ENCODE measurements at places on chromosomes 16 and 17. TPM values are rescaled to one million over a fixed set of nuclear protein-coding genes. Genes with fewer than 3 reads are reported as not detected.

DNA sequence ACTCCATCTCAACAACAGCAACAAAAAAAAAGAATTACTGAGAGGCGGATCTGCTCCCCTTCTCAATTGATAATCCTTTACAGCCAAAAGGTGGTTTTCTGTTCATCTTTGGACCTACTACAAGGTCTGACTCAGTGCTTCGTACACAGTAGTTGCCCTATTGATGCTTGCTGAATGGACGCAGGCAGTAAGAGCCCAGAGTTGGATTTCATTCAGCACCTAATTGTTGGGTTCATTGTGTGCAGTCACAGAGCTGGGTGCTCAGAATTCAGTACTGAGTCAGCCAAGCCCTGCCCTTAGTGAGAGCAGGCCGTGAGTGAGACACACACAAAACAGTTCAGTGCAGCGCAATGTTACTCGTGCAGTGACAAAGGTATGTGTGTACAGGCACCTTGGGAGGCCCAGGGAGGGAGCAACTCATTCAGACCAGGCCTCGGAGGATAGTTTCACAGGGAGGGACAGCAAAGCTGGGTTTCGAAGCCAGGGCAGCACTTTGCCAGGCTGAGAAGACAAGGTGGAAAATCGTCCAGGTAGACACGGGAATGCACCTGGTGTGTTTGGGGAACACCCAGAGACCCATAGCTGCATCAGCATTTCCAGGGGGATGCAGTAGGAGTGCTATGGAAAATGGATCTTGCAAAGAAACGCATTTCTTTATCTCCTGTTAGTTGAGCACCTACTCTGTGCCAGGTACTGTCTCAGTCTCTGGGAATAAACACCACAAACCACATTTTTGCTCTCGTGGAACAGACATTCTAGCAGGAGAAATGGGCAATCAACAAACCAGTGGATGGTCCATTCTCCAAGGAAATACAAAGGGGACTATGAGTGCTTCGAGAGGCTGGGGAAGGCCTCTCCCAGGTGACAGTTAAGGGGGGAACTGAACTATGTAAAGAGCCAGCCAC lies 18.1 kb upstream of the KRT17 start:
- H3K4me3 ChIP-seq = no peak overlapping the region
- H3K4me1 ChIP-seq = peaks cover 1% of the 10 kb centered on the region
- no peaks in the 10 kb centered on the region for H3K27me3 ChIP-seq

DNA sequence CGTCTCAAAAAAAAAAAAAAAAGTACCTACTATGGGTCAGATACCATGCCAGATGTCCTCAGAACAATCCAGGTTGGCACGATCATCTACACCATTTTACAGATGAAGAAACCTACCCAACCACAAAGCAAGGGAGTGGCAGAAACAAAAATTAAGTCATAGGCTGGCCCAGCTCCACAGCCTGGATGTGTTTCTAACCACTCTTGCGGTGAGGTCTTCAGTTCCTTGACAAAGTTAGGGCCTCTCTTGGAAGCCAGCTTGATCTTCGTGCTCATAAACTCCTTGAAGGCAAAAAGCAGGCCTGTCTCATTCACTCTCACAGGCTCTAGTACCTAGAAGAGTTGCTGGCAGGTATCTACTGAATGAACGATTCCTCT lies 6.2 kb downstream of the GGA2 start:
- H3K27me3 ChIP-seq = no peaks in the 10 kb centered on the region
- DNase-seq = no peak
- no peak overlapping the region for H3K4me3 ChIP-seq
- H3K4me1 ChIP-seq = peaks cover 9% of the 10 kb centered on the region
- H3K36me3 ChIP-seq = peaks cover 3% of the 10 kb centered on the region

GRCh38 chr16:49884033-49885015 lies 28.4 kb upstream of the ZNF423 start:
- no peaks in the 10 kb centered on the region for H3K27me3 ChIP-seq
- no peak overlapping the region for H3K27ac ChIP-seq
- peaks cover 11% of the 10 kb centered on the region for H3K4me1 ChIP-seq
- DNase-seq = no peak
- H3K36me3 ChIP-seq = no peaks in the 10 kb centered on the region

DNA sequence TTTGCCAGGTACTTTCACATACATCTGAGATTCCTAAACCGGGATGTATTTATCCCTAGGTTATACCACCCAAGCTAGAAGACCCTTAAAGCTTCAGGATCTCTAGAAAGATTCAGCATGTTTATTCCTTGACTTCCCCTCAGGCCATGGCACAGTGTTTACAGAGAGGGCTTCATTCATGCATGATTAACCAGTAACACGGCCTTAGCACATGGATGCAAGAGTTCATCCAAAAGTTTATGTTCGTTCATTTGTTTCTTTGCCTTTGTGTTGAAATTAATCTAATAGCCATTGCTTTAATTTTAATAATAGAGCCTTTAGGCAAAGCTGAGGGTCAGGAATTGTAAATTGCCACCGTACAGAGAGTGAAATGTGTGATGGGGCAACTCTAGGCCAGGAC lies 13.8 kb downstream of the PCTP start:
- H3K4me3 ChIP-seq = no peak overlapping the region
- no peak for DNase-seq
- no peak overlapping the region for H3K27ac ChIP-seq
- no peaks in the 10 kb centered on the region for H3K36me3 ChIP-seq

The CCL16 gene
- not detected for total RNA-seq

DNA sequence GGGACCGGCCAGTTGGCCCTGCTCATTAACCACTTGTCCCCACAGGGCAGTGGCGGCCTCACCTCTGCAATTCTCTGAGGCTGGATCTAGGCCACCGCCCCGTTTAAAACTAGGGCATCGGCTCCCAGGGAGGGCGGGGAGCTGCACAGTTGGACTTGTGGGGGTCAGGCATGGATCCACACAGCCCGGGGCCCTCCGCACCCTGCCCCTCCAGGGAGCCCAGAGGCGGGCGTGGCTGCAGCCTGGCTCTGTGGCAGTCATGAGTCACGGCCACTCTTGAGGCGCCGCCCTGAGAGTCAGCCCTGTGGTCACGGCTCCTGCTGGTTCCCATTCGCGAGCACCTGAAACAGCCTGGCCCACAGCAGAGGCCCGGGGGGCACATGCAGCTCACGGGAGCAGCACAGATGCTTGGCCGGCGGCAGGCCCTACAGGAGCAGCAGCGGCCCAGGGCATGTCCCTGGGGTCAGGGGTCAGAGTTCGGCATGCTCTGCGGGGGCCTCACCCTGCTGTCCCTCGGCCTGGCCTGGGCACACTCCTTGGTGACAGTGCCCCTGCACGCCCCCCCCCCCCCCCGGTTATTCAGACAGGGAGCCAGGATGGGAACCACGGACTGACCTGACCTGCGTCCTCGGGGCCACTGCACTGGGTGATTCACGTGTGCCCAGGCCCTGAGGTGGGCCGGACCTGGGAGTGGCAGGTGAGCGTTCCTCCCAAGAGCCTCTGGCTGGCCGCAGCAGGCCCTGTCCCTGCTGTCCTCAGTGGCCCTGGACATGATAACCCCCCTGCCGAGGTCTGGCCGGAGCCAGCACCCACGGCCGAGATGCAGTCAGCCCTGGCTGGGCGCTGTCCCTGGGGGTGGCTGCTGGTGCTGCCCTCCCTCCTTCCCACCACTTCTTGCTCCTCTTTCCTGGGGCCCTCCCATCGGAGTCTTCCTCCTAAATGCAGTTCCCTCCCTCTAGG lies 8.2 kb downstream of the CAPN15 start:
- no peaks in the 10 kb centered on the region for H3K27me3 ChIP-seq
- DNase-seq = no peak
- no peaks in the 10 kb centered on the region for H3K36me3 ChIP-seq
- no peak overlapping the region for H3K27ac ChIP-seq
- H3K4me3 ChIP-seq = no peak overlapping the region

DNA sequence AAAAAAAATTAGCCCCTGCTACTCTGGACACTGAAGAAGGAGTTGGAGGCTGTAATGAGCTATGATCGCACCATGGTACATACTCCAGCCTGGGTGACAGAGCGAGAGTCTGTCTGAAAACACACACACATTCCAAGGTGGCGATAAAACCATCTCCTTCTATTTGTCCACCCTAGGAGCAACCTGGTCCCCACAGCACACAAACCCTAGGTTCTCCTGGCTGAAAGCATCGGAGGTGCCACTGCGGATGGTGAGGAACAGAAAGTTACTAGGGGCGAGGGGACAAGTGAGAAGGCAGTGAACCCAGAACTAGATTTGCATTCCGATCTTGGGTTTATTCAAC lies 1.4 kb upstream of the ECI1 start:
- peaks cover 6% of the 10 kb centered on the region for H3K4me1 ChIP-seq
- H3K36me3 ChIP-seq = peaks cover 48% of the 10 kb centered on the region
- no peak for DNase-seq
- no peak overlapping the region for H3K27ac ChIP-seq
- H3K4me3 ChIP-seq = no peak overlapping the region

The MYH2 gene
- total RNA-seq = 9.0 TPM

The THAP11 gene
- total RNA-seq = 54.8 TPM

DNA sequence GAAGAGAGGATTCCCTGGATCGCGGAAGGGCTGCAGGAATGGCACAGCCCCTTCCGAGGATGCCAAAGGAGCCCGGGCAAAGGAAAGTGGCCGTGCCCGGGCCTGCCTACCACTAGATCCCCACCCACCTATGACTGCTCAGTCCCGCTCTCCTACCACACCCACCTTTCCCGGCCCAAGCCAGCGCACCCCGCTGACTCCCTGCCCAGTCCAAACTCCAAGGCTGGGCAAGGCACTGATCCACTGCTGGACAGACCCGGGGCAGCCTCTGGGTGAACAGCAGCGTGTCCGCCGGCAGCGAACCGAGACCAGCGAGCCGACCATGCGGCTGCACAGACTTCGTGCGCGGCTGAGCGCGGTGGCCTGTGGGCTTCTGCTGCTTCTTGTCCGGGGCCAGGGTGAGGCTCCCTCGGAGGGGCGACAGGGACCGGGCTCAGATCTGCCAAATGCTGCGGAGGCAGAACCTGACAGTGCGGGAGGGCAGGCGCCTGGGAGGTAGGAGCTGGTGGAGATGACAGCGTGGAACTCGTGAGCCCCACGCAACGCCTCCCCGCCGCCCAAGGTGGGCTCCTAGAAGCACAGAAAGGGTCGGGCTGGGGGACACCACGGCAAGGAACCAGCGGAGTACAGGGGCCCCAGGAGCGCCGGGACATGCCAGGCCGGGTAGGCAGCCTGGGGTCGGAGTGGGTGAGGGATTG lies at the start of gene CES2:
TSS of gene CES2 (plus strand) at position 203 of the 698 bp plus-strand sequence. CDS start at position 323, 120 bp downstream.
- peaks cover 9% of the 10 kb centered on the region for H3K27me3 ChIP-seq
- no peak for DNase-seq
- H3K4me3 ChIP-seq = peak within 1 kb of the TSS; percentile 92
- H3K27ac ChIP-seq = no peak within 1 kb of the TSS

DNA sequence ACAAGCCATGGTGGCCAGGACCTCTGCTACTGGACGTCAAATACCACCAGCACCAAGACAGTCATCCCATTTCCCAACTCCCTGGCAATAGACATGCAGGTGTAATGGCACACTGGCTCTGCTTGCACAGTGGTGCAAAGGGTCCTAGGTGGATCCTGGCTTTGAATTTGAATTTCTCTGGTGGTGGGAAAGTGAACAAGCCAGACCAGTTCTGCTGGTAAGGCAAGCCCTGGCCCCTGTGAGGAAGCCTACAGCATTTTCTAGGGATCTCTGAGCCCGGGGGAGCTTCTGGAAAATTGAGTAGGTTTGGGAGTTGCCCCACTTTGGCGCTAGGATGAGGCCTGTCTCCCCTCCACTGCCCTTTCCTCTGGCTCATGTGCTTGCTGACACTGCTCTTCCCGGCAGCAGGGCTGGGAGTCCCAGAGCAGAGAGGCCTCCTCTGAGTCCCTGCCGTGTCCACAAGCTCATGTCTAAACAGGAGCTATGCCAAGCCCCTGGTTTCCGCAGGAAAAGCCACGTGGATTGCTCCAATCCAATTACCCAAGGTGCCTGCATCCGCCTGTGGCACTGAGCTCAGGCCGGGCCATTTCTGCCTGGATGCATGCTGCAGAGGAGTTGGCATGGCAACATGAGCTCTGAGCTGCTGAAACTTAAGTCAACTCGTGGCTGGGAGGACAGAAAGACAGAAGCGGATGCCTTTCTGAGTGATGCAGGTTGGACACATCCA lies 67.0 kb downstream of the PRMT7 start:
- H3K27ac ChIP-seq = no peak overlapping the region
- no peaks in the 10 kb centered on the region for H3K27me3 ChIP-seq
- DNase-seq = no peak
- no peaks in the 10 kb centered on the region for H3K36me3 ChIP-seq

- no peaks in the 10 kb centered on the region for H3K27me3 ChIP-seq
- no peak overlapping the region for H3K4me3 ChIP-seq
- H3K4me1 ChIP-seq = peaks cover 3% of the 10 kb centered on the region
- no peak for DNase-seq
- H3K27ac ChIP-seq = no peak overlapping the region
Measured at GRCh38 chr16:68434624-68435210, 13.6 kb downstream of the SMPD3 start.

DNA sequence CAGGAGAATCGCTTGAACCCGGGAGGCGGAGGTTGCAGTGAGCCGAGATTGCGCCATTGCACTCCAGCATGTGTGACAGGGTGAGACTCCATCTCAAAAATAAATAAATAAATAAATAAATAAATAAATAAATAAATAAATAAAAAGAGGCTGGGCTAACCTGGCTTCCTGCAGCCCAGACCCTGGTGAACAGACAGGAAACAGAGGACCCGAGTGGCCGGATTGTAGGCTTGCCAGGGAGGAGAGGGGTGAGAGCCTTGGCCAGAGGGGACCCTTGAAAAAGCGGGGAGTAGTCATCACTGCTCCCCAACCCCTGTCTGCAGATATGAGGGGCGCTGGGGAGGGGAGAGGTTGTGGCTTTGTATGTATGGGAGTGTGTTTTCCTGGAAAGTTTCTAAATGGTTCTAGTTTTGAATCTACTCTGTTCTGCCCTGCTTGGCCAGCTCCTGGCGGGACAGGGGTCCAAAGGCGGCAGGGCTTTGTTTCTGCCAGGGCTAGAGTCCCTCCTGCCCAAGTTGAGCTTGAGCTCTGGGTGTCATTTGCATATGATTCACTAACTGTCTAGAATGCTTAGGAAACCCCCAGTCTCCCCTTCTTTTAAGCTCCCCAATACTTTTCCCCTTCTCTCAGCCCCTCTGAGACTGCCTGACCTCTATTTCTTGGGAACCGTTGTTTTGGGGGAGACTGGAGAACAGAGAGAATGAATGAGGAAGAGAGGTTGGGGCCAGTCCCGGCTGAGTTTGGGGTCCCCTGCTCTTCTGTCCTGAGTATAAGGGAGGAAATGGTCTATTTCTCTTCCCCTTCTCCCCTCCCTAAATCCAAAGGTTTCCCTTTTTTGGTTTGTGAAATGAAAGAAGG lies 16.4 kb downstream of the RARA start:
- no peaks in the 10 kb centered on the region for H3K27me3 ChIP-seq
- no peak for DNase-seq
- peaks cover 19% of the 10 kb centered on the region for H3K4me1 ChIP-seq
- H3K36me3 ChIP-seq = no peaks in the 10 kb centered on the region
- no peak overlapping the region for H3K4me3 ChIP-seq

GRCh38 chr17:3012926-3013581 lies 50.4 kb downstream of the OR1D5 start:
- H3K27me3 ChIP-seq = no peaks in the 10 kb centered on the region
- no peaks in the 10 kb centered on the region for H3K4me1 ChIP-seq
- 0 out of 2 replicates have a peak, but pooled peaks cover 2% of the 10 kb centered on the region for H3K36me3 ChIP-seq
- no peak overlapping the region for H3K4me3 ChIP-seq
